NCI-H1417 (cell line): ENCODE measurements at places on chromosomes 3 and 15.

- no peak for DNase-seq
Measured at GRCh38 chr15:72865486-72865885, 81.9 kb upstream of the ADPGK start.

DNA sequence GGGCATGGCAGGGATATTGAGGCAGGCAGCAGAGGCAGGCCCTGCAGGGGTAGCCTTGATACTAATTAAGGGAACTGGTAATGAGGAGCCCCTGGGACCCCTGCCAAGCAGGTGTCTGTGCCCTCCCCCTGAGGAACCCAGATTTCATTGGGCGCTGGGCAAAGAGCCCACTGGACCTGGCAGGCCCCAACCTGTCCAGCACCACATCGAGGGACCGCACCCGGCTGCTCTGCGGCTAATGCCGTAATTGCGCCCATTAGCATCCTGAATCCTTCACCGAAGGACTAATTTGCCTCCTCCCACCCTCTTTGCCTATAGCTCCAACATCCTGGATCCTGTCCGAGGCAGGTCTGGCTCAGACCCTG is 13.7 kb upstream of the SEMA3B start:
- DNase-seq: no peak

DNA sequence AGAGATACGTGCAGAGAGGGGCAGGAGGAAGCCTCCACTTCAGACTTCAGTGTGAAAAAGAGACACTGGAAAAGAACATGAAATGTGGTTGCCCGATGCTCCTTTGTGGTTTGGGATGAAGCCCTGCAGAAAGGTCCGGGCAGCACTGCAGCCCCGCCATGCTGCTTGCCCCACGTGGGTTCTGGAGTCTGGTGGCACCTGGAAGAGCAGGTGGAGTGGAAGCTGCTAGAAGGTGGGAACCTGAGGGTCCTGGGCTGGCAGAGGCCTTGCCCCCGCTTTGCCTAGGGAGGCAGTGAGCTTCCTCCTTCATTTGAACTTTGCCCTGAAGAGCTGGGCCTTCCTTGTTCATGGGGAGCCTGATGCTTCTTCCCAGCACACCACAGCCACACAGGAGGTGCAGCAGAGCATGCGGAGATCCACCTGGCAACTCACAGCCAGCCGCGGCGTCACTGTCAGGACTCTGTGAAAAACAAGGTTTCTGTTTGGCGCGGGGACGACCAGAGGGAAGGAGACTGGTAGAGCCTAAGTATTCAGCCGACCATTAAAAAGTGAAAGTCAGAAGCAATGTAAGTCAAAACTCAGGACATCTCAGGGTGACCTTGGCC is 59.0 kb downstream of the APBA2 start:
- no peak for DNase-seq

DNA sequence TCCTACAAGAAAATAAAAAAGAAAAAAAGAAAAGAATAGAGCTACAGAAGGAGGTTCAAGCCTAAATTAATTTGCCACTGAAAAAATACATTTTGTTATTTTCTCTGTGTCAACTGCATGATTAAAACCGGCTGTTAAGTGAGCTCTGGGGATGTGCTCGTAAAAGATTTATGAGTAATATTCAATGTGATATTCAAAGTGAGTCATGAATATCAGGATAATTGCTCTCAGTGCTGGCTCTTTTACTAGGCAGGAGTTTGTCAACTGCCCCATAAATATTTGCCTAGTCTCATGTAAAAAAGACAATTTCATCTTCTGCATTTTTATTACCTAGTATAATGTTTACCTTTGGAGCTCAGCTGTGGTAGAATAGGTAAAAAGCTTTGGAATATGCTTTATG is 78.9 kb downstream of the CDIN1 start:
- peak; percentile 75 for DNase-seq

GRCh38 chr3:127226457-127226856 is 33.5 kb downstream of the PRR23E start:
- DNase-seq: no peak

DNA sequence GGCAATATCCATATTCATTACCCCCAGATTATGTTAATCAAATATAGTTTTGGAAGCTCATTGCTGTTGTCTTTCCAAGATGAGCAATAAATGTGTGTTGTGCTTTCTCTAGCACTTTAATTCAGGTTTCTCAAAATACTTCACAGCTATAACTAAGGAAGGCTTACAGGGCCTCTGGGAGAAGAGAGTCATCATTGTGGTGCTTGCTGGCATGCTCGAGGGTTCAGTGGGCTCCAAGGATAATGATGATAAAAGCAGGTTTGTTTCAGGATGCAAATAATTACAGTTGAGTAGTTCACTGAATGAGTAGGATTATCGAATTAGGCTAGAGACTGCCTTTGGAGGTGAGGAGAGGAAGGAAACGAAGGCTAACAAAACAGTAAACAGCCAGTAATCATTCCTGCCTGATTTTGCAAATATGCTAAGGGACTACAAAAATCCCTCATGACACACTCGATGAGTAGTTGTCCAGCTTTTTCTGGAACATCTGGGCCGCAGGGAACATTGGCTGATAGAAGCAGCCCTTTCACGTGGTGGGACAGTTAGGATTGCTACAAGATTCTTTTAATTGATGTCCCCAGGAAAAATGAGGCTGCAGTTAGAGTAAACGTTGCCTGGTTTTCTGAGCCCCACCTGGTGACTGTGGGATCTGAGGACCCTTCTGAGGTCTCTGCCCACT is 54.1 kb downstream of the SLC7A14 start:
- no peak for DNase-seq

- no peak for DNase-seq
Measured at GRCh38 chr15:25848784-25849156, 14.4 kb downstream of the ATP10A start.

DNA sequence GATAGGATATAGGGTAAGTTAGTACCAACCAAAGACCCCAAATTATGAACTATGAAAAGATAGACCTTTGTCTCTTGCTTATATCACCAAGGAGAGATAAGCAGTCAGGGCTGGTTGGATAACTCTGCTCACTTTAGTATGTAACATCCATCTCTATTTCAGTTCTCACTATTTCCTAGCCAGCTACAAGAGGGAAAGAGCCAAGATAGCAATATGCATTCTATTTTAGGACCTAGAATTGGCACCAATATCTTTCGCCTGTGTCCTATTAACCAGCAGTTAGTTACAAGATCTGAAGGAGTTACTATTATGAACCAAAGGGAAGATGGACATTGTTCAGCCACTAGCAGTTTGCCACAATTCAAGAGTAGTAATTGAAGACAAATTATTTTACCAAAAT is 457.5 kb downstream of the NSUN3 start:
- no peak for DNase-seq

- no peak for DNase-seq
Measured at GRCh38 chr15:38598749-38599148, 34.1 kb upstream of the RASGRP1 start.

- no peak for DNase-seq
Measured at GRCh38 chr3:36911990-36912804, 32.7 kb downstream of the TRANK1 start.

GRCh38 chr3:48415251-48415953 is 14.5 kb downstream of the PLXNB1 start:
- no peak for DNase-seq

GRCh38 chr3:183114384-183115178 is 15.3 kb upstream of the MCCC1 start:
- DNase-seq: peak; percentile 67

DNA sequence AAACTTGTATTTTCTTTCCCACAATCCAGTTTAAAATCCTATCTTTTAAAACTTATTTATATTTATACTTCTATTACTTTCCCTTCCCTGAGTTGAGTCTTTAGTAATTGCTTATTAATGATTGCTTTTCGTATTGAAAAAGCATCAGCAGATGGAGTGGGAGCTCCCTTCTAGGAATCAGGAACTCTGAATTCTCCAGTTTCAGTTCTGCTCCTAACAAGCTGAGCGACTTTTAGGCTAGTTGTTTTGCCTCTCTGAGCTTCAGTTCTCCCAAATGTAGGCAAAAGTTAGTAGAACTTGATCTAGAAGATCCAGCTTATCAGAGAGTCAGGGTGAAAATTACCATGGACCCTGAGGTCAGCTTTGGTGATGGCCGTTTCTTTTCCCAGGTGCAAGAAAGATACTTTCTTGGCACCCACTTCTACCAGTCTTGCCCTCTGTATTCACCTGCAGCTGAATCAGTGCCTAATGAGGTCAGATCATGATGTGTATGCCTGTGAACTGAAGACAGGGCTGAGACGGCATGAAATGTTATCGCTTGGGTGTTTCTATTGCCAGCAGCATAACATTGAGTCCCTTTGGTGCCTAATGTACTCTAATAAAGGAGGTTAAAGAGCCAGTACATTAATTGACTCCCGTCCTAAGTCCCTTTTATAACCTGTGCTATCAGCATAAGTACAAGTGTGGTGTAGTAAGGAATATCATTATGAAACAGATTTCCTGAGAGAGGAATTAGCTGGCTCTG is 194.5 kb upstream of the TBC1D5 start:
- DNase-seq: no peak

GRCh38 chr15:95610945-95611344 is 719.6 kb upstream of the NR2F2 start:
- no peak for DNase-seq

GRCh38 chr15:31339558-31339895 is 12.9 kb downstream of the KLF13 start:
- DNase-seq: peak; percentile 71

GRCh38 chr3:38154033-38154494 is 11.3 kb upstream of the OXSR1 start:
- DNase-seq: no peak

GRCh38 chr3:16255326-16255725 is 9.4 kb downstream of the DPH3 start:
- DNase-seq: no peak

DNA sequence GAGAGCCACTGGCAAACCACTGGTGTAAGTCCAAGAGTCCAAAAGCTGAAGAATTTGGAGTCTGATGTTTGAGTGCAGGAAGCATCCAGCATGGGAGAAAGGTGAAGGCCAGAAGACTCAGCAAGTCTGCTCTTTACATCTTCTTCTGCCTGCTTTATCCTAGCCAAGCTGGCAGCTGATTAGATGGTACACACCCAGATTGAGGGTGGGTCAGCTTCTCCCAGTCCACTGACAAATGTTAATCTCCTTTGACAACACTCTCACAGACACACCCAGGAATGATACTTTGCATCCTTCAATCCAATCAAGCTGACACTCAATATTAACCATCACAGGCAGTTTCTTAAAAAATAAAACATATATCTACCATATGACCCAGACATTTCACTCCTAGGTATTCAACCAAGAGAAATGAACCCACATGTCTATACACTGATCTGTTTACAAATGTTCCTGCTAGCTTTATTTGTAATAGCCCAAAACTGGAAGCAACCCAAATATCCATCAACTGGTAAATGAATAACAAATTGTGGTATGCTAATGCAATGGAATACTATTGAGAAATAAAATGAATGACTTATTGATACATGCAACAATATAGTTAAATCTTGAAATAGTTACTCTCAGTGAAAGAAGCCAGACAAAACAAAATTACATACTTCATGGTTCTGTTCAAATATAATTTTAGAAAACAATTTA is 373.8 kb downstream of the ZNF385D start:
- no peak for DNase-seq

DNA sequence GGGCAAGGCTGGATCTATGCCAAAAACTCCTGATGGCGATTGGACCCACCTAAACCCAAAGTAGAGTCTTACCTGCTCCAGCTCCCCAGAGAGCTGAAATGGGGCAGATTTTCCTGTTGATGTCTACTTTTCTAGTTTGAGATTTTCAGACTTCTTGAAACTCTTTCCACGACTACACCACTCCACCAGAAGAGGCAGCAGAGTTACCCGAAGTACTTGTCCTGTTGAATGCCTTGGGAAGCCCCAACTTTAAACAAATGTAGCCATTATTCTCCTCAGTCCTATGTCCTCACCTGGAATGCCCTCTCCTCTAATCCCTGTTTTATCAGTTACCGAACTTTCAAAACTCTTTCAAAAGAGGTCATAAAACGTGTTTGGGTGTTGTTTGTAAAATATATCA is 843.8 kb downstream of the VGLL3 start:
- no peak for DNase-seq

DNA sequence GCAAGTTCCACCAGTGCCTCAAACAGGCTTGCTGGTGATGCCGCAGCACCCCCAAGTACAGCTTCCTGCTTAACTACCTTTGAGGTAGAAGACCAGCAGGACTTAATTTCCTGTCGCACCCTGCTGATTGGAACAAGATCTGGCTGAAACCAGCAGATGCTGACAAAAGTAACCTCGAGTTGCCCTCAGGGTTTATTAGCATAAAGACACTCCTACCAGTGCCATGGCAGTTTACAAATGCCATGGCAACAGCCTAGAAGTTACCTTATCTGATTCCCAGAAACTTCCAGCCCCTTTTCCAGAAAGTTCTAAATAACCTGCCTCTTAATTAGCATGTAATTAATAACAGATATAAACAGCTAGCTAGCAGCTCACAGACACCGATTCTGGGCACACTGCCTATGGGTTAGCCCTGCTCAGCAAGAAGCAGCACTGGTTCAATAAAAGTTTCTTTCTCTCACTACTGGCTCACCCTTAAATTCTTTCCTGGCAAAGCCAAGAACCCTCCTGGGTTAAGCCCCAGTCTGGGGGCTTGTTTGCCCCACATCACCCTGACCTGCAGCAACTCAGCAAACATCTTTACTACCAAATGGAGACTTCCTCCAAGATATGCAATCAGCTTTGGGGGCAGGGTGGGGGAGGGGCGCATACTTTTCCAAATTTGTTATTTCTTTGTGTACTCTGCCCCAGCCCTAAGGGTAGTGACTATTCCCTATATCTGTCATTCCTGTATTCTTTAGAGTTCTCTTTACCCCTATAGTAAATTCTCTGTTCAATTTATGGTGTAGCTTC is 54.2 kb downstream of the MAP4 start:
- peak; percentile 35 for DNase-seq

DNA sequence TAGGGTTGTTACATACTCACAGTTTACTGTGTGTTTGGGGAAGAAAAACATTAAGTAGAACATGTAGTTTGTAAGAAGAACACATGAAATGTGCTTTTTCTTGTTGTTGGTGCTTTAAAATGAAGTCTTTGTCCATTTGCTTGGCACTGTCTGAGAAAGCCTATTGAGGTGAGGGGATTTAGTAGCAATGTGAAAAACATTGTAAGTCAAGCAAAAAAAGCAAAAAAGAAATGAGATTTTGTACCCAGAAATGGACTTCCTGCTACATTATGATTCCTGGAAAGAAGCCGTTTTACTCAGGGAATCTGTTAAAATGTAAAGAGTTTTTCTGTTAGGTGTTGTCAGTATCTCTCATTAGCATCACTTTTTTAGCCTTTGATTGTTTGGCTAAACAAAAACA is 59.9 kb downstream of the KAT2B start:
- no peak for DNase-seq

DNA sequence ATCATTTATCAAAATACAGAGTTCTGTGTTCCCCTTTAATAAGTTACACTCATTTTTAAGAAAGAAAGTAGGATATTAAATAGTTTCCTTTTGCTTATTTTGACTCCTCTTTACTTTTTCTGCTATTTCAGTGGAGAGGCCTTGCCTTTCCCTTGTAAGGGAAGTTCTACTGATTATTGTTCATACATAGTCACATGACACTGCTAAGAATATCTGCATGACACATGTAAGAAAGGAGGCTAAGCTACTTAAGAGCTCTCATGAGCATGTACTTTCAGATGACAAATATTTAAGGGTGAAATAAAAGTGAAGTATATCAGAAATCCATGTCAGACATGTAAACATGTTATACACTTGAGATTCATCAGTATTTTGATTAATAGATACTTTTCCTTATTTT is 39.0 kb downstream of the MYRIP start:
- no peak for DNase-seq

GRCh38 chr3:156252656-156253055 is 132.3 kb downstream of the KCNAB1 start:
- DNase-seq: no peak

- DNase-seq: no peak
Measured at GRCh38 chr3:152508705-152509104, 240.0 kb downstream of the MBNL1 start.

- DNase-seq: no peak
Measured at GRCh38 chr3:141476033-141476432, 10.8 kb upstream of the RASA2 start.
